ENCODE measurements at places on chromosomes 16 and 17.
A peak's percentile ranks its signal among the peaks of the same experiment; 100 is the strongest.

DNA sequence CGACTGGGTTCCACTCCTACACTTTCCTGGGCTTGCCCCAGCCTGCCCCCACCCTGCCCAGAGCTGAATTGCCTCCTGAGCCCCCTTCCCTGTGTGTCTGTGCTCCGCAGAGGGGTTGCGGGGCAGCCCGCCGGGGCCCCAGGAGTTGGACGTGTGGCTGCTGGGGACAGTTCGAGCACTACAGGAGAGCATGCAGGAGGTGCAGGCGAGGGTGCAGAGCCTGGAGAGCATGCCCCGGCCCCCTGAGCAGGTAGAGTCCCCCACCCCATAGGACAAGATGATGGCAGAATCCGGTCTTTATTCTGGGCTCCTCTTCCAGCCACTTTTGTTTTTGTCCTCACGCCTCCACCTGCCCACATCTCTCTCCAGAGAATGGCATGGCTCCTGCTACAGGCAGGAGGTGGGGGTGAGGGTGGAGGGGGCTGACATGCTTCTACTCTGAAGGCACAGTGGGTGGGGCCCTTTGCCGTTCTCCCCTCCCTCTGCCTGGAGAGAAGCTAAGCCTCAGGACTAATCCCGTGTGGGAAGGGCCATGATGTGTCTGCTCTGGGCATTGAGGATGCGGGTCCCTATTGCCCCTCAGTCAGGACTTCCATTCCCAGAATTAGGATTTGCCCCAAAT lies 3.5 kb downstream of the ACBD4 start:
- no peak for DNase-seq

- DNase-seq, result no peak
Measured at GRCh38 chr17:68085771-68086381, 50.3 kb downstream of the KPNA2 start.

DNA sequence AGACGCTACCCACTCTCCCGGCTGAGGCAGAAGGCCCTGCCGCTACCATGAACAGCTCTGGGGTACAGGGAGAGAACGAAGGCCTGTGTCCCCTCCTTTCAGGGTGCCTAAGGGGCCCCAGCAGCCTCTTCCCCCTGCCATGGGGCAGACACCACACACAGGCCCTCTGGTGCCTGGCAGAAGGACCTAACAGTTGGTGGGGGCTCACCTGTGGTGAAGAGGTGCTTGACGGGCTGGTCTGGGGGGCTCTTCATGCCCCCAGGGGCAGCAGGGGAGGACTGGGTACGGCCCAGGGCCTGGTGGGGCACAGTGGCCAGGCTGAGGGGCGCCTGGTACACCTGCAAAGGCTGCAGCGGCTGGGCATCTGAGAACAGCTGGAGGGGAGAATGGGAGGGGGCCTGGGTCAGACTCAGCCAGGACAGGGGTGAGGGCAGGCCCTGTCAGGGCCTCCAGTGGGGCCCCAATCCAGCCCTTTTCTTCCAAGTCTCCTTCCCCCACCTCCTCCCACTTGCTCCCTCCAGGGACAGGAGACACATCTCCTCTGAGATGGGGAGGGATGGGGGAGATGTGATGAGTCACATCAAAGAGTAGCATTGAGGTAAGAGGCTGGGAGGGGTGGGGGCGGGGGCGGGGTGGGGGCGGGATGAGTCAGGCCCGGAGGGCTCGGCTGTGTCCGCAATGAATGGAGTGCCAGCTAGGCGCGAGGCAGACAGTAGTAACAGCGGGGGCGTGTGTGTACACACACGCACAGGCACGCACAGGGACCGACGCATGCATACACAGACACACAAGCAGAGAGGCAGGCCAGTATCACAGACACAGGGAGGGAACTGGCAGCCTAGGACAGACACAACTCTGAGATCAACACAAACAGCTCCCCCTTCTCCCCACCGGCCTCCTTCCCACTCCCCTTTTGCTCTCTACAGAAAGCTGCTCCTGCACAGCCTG lies 16.1 kb downstream of the G6PC3 start:
- DNase-seq, result peak; percentile 66

DNA sequence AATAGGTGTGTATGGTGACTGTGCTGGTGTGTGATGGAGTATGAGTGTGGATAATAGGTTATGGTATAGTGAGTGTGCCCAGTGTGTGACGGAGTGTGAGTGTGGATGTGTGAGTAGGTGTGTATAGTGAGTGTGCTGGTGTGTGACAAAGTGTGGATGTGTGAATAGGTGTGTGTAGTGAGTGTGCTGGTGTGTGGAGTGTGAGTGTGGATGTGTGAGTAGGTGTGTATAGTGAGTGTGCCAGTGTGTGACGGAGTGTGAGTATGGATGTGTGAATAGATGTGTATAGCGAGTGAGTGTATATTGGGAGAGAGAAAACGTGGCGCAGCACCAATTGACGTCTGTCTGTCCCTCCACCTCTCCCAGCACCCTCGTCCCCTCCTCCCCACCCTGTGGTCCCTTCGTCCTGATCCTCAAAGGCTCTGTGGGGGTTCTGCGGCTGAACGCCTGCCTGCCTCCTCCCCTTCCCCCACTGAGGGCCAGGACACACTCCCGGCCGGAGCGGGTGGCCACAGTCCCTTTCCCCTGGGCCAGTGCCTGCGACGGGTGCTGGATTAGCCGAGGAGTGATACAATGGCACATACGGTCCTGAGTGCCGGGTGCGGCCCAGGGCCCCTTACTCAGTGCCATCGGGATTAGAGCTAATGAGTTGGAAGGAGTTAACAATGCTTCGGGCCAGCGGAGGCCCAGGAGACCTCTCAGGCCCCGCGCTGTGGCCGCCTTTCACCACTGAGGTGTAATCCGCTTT lies 160.0 kb downstream of the MRM1 start:
- DNase-seq, result no peak

DNA sequence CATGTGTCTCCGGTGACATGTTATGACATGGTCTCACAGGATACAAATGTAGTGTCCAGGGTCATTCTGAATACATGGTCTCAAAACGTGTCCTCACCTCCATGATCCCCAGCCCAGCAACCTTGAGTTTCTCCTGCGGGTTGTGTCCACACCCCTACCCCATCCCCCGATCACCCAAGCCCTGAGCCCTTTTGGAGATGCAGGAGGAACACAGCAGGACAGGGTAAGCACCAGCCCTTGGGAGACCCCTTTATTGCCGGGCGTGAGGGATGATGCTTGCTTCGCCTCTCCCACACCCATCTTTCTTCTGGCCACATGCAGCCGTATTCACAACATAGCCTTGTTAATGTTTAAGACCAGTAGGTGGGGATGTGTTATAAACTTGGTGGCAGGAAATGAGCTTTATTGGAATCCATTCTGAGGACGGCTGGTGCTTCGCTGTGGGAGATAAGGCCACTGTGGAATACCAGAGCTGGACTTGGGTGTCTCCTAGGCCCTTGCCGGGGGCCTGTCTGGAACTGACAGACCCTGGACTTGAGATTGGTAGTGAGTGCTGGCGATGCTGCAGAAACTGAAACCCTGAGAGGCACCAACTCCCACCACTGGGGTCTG lies 5.5 kb downstream of the TMEM132E start:
- peak; percentile 75 for DNase-seq

GRCh38 chr16:70779361-70779760 lies 21.6 kb downstream of the VAC14 start:
- no peak for DNase-seq

GRCh38 chr17:45896803-45897693 lies 2.7 kb downstream of the MAPT start:
- no peak for DNase-seq

DNA sequence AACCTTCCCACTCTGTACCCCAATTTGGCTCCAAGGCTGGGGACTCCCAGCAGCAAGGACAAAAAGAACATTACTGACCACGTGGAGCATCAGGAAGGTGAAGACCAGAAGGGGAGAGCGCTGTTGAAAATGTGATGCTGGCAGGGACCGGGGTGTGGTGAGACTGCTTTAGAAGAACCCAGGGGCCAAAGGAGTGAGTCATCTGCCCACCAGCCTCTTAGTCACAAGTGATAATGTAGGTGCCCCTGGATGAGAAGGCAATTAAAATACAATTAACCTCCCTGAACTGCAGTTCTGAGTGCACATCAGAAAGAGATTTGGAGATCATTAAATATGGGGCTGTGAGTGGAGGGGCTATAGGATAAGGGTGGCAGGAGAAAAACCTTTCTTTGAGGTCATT lies 366.6 kb upstream of the CCL2 start:
- DNase-seq, result no peak

GRCh38 chr17:75807861-75808260 lies 23.3 kb downstream of the UNK start:
- peak; percentile 44 for DNase-seq

GRCh38 chr17:611202-611601 lies 103.4 kb downstream of the VPS53 start:
- no peak for DNase-seq

- DNase-seq, result no peak
Measured at GRCh38 chr16:49854796-49855203, 1.1 kb downstream of the ZNF423 start.
